ENCODE measurements at places on chromosomes 11 and 22.

DNA sequence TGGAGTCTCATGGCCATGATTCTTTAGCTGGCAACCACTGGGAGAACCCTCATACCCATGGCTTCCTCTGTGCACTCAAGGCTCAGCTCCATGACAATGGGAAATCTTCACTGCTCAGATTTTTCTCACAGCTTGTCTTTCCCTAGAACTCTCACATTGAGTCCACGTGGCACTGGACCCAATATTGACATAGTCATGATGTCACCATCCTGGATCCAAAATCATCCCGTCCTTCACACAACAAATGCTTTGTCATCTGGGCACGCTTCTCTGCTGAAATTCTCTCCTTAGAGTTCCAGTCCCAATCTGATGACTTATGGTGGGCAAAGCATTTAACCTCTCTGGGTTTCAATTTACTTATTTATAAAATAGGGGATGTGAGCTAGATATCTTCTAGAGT, 37.7 kb upstream of the CD44 start:
- no peaks in the 10 kb centered on the region for H3K27me3 ChIP-seq
- no peak overlapping the region for H3K27ac ChIP-seq
- H3K36me3 ChIP-seq: no peaks in the 10 kb centered on the region
- no peak overlapping the region for H3K4me3 ChIP-seq

- H3K4me3 ChIP-seq: no peak overlapping the region
- DNase-seq: no peak
- no peaks in the 10 kb centered on the region for H3K36me3 ChIP-seq
- H3K27me3 ChIP-seq: no peaks in the 10 kb centered on the region
- no peak overlapping the region for H3K27ac ChIP-seq
These were observed 27.7 kb upstream of the SHANK2 start for GRCh38 chr11:71279916-71280645.

DNA sequence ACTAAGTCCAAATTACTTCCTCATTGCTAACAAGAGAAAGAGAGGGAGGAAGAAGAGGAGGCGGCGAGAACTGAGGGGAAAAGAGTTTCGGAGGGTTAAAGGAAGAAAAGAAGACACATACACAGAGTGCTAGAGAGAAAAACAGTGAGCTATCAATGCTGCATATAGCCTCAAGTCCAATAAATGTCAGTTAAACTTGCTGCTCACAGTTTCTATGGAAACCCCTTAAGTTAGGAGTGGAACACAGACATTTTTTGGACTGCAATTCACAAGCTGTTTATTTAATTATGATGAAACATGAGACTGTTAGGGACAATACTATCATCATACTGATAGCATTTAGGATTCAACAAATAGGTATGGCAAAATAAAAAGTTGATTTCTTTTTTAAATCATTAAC, 1320.4 kb downstream of the LRRC4C start:
- H3K27me3 ChIP-seq: no peaks in the 10 kb centered on the region
- no peaks in the 10 kb centered on the region for H3K4me1 ChIP-seq
- no peak overlapping the region for H3K4me3 ChIP-seq
- DNase-seq: no peak
- no peaks in the 10 kb centered on the region for H3K36me3 ChIP-seq

- peaks cover 20% of the 10 kb centered on the region for H3K4me1 ChIP-seq
- no peak for DNase-seq
- no peaks in the 10 kb centered on the region for H3K36me3 ChIP-seq
- H3K4me3 ChIP-seq: peak overlapping the region; percentile 76
- H3K27me3 ChIP-seq: no peaks in the 10 kb centered on the region
These were observed 2.4 kb downstream of the CHEK1 start for GRCh38 chr11:125627236-125627910.

DNA sequence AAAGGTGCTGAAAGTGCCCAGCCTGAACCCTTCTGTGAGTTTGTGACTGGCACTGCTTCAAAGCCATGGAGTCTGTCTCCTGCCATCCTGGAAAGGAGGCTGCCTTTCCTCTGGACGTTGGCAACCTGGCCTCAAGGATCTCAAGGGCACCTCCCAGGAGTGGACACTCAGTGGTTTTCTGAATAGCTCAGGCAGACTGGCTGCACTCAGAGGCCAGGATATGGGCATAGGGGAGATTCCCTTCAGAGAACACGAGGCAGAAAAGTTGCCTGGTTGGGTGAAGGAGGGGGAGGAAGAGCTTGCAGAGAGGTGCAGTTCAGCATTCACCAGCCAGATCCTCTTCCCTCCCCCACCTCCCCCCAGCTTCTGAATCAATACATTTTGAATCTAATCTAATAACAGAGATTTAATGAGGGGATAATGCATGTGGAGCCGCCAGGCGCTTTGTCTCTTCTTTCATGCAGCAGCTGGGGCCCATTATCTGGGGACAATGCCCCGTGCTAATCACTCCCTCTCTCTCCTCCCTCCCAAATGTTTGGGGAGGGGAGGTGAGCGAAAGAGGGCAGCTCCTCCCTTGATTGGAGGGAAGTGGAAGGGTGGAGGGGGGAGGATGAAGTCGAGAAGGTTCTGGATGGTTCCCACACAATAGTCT, 17.7 kb downstream of the HTR3A start:
- no peak overlapping the region for H3K27ac ChIP-seq
- H3K4me3 ChIP-seq: no peak overlapping the region
- H3K36me3 ChIP-seq: no peaks in the 10 kb centered on the region
- peak; percentile 45 for DNase-seq
- H3K27me3 ChIP-seq: no peaks in the 10 kb centered on the region

DNA sequence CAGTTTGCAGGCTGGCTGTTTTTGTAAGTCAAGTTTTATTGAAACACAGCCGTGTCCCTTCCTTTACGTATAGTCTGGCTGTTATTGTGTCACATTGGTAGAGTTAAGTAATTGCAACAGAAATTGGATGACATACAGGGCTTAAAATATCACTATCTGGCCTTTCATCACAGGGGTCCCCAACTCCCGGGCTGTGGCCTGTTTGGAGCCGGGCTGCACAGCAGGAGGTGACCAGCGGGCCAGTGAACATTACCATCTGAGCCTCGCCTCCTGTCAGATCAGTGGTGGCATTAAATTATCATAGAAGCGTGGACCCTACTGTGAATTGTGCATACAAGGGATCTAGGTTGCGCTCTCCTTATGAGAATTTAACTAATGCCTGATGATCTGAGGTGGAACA, 31.7 kb downstream of the EXT2 start:
- H3K36me3 ChIP-seq: peaks cover 31% of the 10 kb centered on the region
- peaks cover 4% of the 10 kb centered on the region for H3K4me1 ChIP-seq
- no peak overlapping the region for H3K4me3 ChIP-seq
- H3K27ac ChIP-seq: no peak overlapping the region

DNA sequence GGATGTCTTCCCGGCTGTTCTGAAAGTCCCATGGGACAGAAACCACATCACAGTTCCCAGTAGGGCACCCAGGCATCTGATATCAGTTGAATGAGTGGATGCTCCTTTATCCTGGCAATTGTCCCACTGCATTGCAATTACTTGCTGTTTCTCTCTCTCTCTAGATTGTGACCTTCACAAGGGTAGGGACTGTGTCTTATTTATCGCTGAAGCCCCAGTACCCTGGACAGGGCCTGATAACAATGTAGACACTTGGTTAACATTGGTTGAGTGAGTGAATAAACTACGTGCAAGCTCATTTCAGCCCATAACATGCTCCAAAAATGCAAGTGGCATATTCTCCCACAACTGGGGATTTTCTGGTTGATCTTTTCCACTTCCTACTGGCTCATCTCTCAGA, 193.7 kb upstream of the NARS2 start:
- no peak overlapping the region for H3K4me3 ChIP-seq
- H3K4me1 ChIP-seq: no peaks in the 10 kb centered on the region
- H3K36me3 ChIP-seq: no peaks in the 10 kb centered on the region
- no peaks in the 10 kb centered on the region for H3K27me3 ChIP-seq
- DNase-seq: no peak

DNA sequence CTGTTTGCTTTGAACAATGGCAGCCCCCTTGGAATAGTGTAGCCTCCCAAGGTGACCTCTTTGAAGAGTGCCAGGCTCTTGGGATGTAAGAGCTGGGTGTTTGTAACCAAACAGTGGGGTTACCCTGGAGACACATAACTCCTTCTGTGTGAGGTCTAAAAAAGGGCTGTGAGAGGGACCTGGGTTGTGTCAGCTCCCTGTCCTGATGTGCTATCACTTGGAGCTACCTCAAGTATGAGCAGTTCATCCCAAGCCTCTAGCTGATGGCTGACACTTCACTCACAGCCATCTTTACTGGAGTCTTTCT, 40.2 kb downstream of the TSPAN18 start:
- H3K36me3 ChIP-seq: no peaks in the 10 kb centered on the region
- H3K27me3 ChIP-seq: no peaks in the 10 kb centered on the region
- H3K4me1 ChIP-seq: no peaks in the 10 kb centered on the region
- no peak overlapping the region for H3K4me3 ChIP-seq
- no peak for DNase-seq

DNA sequence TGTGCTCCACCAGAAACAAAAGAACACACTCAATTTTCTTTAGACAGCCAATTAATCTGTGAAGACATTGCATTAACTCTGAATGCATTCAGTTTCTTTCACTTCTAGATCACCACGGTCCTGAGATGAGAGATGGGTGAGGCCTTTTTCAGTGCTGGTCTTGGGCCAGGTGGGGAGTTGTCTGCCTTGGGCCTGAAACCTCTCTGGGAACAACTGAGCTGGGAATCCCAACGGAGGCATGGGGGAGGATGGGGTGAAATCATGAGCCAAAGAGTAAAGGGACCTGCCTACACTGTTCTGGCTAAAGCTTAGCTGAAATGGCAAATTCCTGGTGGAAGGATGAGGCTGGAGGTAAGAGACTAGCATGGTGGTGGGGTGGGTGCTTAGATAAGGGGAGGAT, 353.5 kb upstream of the B3GAT1 start:
- H3K27ac ChIP-seq: no peak overlapping the region
- no peaks in the 10 kb centered on the region for H3K4me1 ChIP-seq
- H3K36me3 ChIP-seq: no peaks in the 10 kb centered on the region

DNA sequence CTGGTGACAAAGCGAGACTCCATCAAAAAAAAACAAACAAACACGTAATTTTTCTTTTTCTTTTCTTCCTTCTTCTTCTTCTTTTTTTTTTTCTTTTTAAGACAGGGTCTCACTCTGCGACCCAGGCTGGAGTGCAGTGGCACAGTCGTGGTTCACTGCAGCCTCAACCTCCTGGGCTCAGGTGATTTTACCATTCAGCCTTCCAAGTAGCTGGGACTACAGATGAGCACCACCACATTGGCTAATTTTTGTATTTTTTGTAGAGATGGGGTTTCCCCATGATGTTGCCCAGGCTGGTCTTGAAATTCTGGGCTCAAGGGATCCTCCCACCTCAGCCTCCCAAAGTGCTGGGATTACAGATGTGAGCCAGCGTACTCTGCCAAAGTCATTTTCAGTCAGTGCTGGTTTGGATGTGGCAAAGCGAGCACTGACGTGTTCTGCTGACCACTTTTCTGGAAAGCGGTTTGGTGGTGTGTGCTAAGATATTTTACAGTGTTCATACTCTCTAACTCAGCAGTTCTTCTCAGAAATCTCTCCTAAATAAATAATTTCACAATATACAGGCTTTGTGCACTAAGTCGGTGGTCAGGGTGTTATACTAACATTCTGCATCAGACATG, 10.7 kb downstream of the FAM118A start:
- no peak overlapping the region for H3K4me3 ChIP-seq
- peaks cover 6% of the 10 kb centered on the region for H3K36me3 ChIP-seq
- H3K27me3 ChIP-seq: no peaks in the 10 kb centered on the region
- DNase-seq: no peak

DNA sequence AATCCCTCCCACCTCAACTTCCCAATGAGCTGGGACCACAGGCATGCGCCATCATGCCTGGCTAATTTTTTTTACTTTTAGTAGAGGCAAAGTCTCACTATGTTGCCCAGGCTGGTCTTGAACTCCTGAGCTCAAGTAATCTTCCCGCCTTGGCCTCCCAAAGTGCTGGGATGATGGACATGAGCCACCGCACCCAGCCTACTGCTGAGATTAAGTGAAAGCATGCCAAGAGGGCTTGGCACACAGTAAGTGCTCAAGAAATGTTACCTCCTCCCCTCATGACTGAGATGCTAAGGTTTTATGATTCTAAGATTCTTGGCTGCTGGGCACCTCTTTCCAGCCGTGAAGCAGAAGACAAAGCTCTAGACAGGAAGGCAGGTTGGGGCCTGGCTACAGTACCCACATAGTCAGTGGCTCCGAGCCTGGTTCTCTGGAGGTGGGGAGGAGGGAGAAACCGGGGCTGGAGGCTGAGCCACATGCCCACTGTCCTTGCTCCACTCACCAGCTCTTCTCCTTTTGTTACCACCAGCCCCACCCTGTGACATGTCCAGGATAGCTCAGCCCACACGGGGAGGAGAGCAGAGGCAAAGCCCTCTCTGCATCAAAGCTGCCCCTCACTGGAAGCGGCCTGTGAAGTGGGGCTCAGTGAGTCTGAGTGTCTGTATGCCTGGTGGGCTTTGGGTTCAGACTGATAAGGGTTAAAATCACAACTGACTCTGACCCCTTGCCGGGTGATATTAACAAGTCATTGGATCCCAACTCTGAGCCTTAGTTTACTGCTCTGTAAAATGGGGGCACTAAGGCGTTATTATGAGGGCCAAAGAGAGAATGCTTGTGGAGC, 12.9 kb downstream of the ARHGEF17 start:
- H3K4me3 ChIP-seq: no peak overlapping the region
- peaks cover 13% of the 10 kb centered on the region for H3K4me1 ChIP-seq
- H3K27me3 ChIP-seq: no peaks in the 10 kb centered on the region
- no peak overlapping the region for H3K27ac ChIP-seq
- DNase-seq: no peak

- no peaks in the 10 kb centered on the region for H3K4me1 ChIP-seq
- H3K27me3 ChIP-seq: no peaks in the 10 kb centered on the region
- H3K4me3 ChIP-seq: no peak overlapping the region
These were observed 67.1 kb upstream of the CARD18 start for GRCh38 chr11:105206633-105207032.

- H3K4me1 ChIP-seq: no peaks in the 10 kb centered on the region
- H3K36me3 ChIP-seq: no peaks in the 10 kb centered on the region
- no peak overlapping the region for H3K4me3 ChIP-seq
- no peak for DNase-seq
- H3K27me3 ChIP-seq: no peaks in the 10 kb centered on the region
- H3K27ac ChIP-seq: no peak overlapping the region
These were observed 16.5 kb upstream of the OR9G4 start for GRCh38 chr11:56764976-56765375.

GRCh38 chr11:122750049-122750448, 88.3 kb upstream of the CRTAM start:
- H3K4me3 ChIP-seq: no peak overlapping the region
- H3K4me1 ChIP-seq: peaks cover 66% of the 10 kb centered on the region
- no peak overlapping the region for H3K27ac ChIP-seq
- no peak for DNase-seq
- H3K27me3 ChIP-seq: no peaks in the 10 kb centered on the region

- DNase-seq: no peak
- no peak overlapping the region for H3K27ac ChIP-seq
- no peaks in the 10 kb centered on the region for H3K27me3 ChIP-seq
- no peaks in the 10 kb centered on the region for H3K36me3 ChIP-seq
- no peak overlapping the region for H3K4me3 ChIP-seq
- no peaks in the 10 kb centered on the region for H3K4me1 ChIP-seq
These were observed 43.4 kb upstream of the GLYAT start for GRCh38 chr11:58775066-58775708.

DNA sequence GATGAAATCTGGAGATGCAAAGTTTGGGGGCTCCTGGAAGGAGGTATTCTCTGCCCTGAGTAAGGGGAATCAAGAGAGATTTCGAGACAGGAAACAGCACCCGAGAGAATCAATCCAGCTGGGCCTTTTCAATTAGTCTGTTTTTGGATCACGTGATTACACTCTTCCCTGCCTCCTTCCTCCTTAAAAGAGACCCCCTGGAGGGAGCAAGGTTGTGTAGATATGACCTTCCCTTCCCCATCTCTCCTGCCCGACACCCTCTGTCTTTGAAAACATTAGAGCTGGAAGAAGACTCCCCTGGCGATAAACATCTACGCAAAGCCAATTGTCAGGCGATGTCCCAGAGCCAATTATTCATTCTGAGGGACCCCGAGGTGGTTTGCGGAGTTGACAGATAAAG, 407.9 kb downstream of the MIAT start:
- no peak overlapping the region for H3K27ac ChIP-seq
- DNase-seq: no peak
- H3K4me1 ChIP-seq: peaks cover 3% of the 10 kb centered on the region
- H3K36me3 ChIP-seq: no peaks in the 10 kb centered on the region
- no peak overlapping the region for H3K4me3 ChIP-seq

Measured in Karpas-422 (cell line).